Esophagus mucosa (tissue), 1 donor: ENCODE measurements at places on chromosomes 5 and 9.

DNA sequence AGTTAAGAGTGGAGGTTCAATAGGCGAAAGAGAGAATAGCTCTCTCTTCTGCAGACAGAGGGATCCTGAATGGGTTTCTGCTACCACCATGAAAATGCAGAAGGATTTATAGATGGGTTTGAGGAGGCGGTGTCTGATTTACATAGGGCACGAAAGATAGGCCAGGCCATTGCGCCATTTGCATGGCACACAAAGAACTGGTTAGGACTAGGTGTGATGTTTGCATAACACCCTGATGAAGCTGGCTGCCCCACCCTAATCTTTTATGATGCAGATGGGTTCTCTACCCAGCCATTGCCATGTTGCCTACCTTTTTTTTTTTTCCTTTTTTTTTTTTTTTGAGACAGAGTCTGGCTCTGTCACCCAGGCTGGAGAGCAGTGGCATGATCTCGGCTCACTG, 51.4 kb upstream of the PDZD2 start:
- ATAC-seq: no peak

DNA sequence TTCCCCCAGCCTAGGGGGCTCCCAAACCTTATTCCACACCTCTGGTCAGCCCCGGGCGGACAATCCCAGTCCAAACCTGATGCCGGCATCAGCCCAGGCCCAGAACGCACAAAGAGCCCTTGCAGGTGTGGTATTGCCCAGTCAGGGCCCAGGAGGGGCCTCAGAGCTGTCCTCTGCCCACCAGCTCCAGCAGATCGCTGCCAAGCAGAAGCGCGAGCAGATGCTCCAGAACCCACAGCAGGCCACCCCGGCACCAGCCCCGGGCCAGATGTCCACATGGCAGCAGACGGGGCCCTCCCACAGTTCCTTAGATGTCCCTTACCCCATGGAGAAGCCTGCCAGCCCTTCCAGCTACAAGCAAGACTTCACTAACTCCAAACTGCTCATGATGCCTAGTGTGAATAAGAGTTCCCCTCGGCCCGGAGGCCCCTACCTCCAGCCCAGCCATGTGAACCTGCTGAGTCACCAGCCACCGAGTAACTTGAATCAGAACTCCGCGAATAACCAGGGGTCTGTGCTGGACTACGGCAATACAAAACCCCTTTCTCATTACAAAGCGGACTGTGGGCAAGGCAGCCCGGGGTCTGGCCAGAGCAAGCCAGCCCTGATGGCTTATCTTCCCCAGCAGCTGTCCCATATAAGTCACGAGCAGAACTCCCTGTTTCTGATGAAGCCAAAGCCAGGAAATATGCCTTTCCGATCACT, 27.6 kb upstream of the LTC4S start:
- ATAC-seq: no peak

GRCh38 chr5:41908374-41909079, 4.4 kb downstream of the RIMOC1 start:
- ATAC-seq: no peak

- ATAC-seq: no peak
These were observed 4.2 kb upstream of the FIBCD1 start for GRCh38 chr9:130943221-130943620.

- ATAC-seq: no peak
These were observed 111.9 kb upstream of the MTAP start for GRCh38 chr9:21690561-21690960.

DNA sequence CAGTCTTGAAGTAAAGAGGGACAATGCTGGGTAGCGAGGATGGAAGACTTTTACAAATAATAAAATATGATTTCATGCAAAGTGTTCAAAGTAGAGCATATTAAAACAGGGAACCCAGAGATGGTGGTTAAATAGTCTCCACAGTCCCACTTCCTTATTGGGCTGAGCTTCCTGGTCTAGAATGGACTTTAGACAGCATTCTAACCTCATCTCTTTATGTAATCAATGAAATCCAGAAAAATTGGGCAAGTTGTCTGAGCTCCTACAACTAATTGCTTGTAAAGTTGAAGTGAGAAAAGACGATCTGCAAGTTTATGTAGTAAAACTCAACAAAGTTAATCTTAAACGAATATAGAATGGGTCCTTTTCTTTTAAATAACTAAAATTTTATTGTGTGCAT, 328.9 kb downstream of the PJA2 start:
- no peak for ATAC-seq

DNA sequence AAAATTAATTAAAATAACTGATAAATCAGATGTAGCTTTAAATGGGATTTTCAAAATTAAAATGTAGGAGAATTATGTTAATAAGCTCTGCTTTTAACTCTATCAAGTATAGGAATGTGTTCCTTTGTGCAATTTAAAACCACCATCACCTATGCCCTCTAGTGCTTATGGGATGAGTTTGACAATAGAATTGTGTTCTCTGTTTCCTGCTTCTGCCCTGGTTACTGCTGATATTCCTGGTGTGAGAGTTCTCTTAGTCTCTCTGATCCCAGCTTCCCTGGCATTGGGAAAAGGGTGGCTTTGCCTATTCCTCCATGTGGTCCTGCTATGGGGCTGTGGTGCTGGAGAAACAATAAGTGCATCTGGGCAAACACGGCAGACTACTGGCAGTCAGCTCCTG, 8.1 kb downstream of the LRRTM2 start:
- ATAC-seq: no peak

- no peak for ATAC-seq
These were observed 1163.4 kb upstream of the CDH6 start for GRCh38 chr5:30030101-30030500.

DNA sequence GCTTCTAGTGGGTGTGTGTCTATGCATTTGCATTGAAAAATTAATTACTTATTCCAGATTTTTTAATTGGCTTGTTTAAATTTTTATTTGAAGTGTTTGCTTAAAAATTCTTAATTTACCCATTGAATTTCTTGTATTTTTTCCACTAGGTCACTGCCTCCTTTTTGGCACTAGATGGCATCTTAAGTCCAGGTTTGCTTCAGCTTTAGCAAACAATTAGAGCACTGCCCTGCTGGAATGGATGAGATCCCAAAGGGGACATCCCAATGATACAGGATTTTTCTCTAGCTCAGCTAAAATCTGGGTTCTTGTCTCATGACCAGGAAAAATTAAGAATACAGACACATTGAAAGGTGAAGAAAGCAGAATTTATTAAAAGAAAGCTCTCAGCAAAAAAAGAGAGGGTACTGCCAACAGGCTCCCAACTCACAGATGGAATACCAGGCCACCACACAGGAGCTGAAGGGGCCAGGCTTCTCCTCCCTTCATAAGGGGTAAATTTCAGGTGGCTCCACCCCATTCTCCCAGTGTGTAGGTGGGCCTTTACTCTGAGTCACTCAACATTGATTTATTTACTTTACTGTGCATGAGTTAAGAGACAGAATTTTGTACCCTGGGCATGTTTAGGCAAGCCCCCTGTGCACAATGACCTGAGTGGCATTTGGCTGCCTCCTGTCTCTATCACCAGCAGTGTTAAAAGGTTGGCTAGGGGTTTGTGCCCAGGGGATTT, 532.4 kb downstream of the ANXA1 start:
- ATAC-seq: peak; percentile 71

DNA sequence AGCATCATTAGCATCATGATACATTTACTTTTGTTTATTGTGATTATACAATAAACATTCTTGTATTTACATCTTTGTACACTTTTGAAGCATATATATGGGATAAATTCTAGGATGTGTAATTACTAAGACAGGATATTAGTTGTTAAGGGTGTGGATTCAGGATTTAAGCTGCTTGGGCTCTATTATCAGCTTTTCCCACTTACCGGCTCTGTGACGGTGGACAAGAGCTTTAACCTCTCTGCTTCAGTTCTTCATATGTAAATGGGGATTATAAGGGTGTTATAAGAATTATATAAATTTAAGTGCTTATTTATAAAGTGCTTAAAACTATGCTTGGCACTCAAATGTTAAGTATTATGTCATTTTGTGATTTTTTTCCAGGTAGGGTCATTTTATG, 131.1 kb downstream of the FER start:
- no peak for ATAC-seq

DNA sequence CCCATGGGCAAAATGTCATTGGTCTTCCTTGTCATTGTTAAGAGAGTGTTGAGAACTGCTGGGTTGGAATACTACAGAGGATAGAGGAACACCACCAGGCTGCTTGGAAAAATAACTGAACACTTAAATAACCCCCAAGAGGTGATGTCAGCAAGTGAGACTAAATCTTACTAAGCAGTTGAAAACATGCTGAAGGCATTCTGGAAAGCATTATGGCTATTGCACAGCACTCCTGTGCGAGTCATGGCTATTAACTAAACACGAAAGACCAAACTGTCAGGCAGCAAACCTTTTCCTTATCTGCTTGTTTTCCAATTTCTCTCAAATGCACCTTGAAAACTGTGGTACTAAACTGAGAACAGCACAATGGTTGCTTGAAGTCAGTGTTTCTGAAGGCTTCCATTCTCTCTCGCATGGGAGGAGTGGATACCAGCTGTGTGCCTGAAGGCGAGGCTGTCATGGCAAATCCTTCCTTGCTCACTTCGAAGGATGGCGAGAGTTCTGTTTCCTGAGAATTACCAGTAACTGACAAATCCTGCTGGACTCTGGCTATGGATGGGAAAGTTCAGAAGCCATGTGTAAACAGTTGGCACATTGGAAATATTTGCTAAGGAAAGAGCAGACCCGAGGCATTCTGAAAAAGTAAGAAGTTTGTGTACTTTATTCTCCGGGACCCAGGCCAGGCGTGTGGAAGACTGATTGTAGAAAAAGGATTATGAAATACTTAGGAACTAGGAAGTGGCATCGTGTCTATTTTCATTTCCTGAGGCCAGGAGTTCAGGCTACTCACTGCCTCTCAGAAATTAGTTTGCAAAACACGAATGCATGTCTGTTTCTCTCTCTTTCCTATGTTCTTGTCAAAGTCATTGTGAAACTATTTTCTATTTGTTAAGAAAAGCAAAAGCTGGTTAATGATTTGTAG, 182.1 kb downstream of the DMRT2 start:
- peak; percentile 23 for ATAC-seq

GRCh38 chr5:158538506-158539074, 561.1 kb downstream of the EBF1 start:
- ATAC-seq: no peak

GRCh38 chr9:38263532-38263931, 129.0 kb upstream of the ALDH1B1 start:
- no peak for ATAC-seq

GRCh38 chr9:101387871-101388506, 3.2 kb upstream of the BAAT start:
- ATAC-seq: peak; percentile 55

DNA sequence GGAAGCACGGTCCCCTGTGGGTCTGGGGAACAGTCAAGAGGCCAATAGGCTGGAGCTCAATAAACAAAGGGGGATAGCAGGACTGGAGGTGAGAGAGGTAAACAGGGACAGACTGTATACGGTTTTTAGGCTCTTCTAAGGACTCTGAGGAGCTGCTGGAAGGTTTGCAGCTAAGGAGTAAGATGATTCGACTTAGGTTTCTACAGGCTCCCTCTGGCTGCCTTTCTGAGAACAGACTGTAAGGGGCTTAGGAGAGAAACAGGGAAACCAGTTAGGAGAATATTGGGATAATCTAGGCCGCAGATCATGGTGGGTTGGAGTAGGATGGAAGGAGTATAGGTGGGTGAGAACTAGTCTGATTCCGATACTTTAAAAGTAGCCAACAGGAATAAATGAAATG, 10.4 kb downstream of the CDK5RAP2 start:
- ATAC-seq: no peak

DNA sequence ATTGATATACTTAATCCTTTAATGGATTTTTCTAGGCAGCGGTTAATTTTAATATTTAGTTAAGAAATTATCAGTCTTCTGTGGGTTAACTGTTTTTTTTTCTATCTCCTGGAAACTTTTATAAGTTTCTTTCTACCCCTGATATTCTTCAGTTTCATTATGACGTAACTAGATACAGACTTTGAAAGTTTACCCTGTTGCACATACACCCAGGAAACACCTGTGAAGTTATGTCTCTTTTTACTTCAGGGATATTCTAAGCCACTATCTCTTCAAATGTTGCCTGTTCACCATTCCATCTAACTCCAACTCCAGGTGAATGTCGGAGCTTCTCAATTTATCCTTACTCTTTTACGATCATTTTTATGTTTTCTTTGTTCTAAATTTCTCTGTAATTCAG, 329.0 kb downstream of the ICE1 start:
- no peak for ATAC-seq

GRCh38 chr9:37972351-37972848, 68.5 kb upstream of the SLC25A51 start:
- no peak for ATAC-seq

- peak; percentile 71 for ATAC-seq
These were observed 12.9 kb downstream of the OR2V2 start for GRCh38 chr5:181160152-181160754.

GRCh38 chr5:53403758-53404157, 76.7 kb upstream of the FST start:
- ATAC-seq: no peak

DNA sequence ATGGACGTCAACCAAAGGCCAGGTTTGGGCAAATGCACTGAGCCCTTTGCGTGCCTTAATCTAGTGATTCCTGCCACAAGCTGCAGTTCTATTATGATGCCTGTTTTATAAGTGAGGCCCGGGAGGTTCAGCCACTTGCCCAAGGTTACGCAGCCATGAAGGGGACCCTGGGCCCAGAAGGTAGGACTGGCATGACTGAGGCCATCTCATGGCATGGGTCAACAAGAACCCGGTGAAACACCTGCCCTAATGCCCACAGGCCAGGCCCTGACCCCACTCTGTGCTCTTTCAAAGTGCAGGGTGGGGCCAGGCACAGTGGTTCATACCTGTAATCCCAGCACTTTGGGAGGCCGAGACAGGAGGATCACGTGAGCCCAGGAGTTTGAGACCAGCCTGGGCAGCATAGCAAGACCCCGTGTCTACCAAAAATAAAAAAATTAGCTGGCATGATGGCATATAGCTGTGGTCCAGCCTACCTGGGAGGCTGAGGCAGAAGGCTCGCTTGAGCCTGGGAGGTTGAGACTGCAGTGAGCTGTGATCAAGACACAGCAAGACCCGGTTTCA, 8.6 kb downstream of the NINJ1 start:
- ATAC-seq: no peak

GRCh38 chr9:86948074-86948929, 996 bp upstream of the GAS1 start:
- ATAC-seq: peak; percentile 66

GRCh38 chr5:15717001-15717400, 217.0 kb downstream of the FBXL7 start:
- ATAC-seq: no peak

DNA sequence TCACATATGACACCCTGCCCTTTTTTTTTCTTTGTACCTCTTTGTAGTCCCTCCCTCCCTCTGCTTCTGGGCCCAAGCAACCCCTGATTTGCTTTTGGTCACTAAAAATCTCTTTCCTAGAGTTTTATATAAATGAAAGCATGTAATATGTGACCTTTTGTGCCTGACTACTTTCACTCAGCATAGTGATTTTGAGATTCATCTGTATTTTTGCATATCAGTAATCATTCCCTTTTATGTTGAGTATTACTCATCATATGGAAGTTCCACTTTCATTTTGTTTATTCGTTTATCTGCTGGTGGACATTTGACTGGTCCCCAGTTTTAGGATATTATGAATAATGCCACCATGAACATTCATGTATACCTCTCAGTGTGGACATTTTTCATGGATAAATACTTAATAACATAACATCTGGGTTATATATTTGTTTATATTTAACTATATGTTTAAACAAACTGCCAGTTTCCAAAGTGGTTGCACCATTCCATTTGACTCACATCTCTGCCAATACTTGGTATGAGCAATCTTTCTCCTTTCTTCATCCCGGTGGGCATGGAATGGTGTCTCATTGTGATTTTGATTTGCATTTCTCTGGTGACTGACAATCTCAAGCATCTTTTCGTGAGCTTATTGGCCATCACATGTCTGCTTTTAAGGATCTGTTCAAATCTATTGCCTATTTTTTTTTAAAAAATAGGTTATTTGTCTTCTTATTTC, 115.7 kb upstream of the S1PR3 start:
- no peak for ATAC-seq
